ENCODE measurements at places on chromosomes 16 and 17.

DNA sequence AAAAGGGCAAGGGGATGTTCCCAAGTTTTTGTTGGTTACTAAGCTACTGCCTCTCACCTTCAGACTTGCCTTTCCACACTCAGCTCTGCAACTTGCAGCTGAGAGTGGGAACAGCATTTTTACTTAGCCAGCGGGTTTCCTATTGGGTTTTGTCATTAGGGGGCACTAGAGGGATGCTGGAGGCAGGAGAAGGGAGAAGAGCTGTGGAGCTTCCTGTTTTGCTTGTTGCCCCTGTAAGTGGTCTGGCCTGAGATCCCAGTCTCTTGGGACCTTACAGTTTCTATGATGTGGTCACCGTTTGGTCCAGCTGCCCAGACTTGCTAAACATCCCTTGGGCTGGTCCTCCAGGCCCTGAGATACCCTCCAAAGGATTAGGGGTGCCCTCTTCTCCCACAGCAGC, 209.6 kb upstream of the NLRP1 start:
- DNase-seq: no peak

- DNase-seq: no peak
Measured at GRCh38 chr16:57889960-57890751, 80.8 kb downstream of the CNGB1 start.

DNA sequence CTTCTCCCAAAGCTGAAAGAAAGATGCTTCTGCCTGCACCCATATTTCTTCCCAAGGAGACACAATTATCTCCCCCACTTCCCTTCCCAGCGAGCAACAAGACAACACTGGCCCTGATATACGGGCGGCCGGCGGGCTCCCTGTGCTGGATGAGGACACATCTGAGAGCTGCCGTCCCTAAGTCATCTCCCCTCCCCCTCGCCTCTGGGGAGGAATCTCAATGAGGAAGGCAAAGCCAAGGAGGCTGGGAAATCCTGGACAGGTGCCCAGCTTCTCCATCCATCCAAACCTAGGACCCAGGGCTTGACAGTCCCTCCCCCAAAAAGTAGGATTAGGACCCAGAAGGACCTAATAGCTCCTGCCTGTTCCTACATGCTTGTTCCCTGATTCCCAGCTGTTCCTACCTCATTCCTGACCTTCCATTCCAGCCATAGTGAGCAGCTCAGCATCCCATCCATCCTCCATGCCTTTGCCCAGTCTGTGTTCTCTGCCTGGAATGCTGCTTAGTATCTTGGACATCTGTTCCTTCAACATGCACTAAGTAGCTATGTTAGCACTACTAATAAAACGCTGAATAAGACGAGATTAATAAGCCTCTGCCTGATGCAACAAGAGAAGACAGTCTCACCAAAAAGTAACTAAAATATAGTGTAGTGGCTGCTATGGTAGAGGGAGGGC, 167.9 kb downstream of the CCT6B start:
- no peak for DNase-seq

- DNase-seq: no peak
Measured at GRCh38 chr16:3998793-3999478, 117.3 kb downstream of the ADCY9 start.

DNA sequence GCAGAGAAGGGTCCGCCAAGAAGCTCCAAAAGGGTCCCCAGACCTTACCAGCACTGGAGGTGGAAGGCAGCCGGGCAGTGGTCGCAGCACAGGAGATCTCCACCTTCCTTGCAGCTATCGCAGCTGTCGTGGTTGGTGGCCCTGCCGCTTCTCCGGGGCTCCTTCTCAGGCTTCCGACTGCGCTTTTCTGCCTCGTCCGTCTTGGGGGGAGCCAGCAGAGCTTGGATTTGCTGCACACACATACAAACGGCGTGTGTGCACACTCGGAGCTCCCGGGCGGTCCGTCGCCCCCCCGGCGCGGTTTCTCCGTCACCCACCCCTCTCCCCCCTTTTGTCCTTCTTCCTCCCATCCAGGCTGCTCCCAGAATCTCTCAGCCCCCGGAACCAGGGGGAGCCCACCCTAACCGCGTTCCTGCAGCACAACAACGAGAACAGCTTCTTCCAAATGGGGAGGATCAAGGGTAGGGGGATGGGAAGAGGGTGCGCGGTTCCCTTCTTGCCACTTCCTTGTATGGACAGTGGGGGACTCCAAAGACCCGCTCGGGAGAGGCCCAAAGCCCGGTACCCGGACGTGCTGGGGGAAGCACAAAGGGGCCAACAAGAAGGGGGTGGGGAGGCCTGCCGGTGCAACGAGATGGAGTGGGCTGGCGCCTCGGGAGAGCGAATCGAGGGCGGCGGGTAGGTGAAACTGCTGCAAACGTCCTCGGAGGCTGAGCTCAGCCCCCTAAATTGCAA, 1.1 kb downstream of the PHF12 start:
- DNase-seq: peak; percentile 42

- DNase-seq: no peak
Measured at GRCh38 chr17:11643851-11644250, 45.6 kb downstream of the DNAH9 start.

DNA sequence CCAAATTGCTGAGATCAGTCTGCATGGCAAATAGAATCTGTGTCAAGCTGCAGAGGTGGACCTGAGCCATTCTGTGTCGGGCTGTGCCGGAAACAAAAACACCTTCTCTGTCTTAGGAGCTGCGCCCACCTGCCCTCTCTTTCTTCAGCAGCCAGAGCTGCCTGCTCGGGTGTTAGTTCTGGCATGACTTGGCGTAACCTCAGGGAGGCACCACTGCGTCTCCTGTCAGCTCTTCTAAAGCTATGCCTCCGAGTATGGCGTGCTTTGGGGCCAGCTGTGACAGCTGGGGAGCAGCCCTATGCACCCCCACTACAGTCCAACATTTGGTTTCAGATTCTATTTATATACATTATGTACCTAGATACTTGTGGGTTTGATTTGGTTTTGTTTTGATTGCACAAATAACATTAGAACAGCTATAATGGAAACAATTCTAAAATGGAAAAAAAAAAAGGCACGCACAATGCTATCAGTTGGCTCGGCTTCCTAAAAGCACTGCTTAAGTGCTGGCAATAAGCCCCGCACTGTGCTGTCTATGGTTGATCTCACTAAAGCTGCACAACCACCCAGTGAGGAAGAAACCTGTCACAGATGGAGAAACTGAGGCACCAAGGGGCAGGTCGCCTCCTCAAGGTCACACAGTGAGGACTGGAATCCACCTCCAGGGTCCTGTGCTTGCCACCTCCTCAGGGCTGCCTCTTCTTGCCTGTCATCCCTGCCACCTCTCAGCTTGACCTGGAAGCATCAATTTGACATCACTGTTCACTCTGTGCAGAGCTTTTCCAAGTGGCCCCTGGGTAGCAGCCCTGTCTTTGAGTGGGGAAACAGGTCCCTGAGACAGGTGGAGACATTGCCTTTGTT, 18.7 kb upstream of the ADGRG1 start:
- peak; percentile 63 for DNase-seq

GRCh38 chr17:45246861-45247428, 14.9 kb downstream of the SPATA32 start:
- no peak for DNase-seq

GRCh38 chr16:26992666-26993349, 73.9 kb upstream of the C16orf82 start:
- DNase-seq: no peak

DNA sequence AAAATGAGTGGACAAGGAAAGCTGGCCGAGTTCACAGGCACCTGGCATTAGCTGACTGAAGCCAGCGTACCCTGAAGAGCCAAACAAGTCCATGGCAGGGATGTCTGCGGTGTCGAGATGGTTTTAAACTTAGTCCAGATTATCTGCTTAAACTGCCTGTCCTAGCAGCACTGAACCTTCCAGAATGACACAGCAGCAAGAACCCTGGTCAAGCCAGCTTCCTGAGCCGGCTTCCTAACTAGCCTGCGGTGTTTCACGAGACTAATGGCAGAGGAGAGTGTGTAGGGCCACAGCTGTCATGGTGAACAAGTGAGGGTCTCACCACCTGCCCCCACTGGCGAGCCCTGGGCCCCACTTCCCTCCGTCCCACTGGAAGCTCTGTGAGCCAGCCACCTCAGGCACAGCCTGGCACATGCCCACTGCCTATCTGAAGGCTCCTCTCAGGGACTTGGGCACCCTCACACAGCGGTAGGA, 28.8 kb upstream of the MTSS2 start:
- no peak for DNase-seq

- no peak for DNase-seq
Measured at GRCh38 chr17:2735896-2736295, 13.6 kb downstream of the CCDC92B start.

All from stimulated activated CD4-positive, alpha-beta T cell treated with anti-CD3 and anti-CD28 coated beads, Interleukin-12 subunit alpha, Interleukin-12 subunit beta, amount 100 ng/mL, for 48 hours (primary cell).